ENCODE measurements at places on chromosomes 11 and 22.

GRCh38 chr11:35617687-35618496 lies at the start of gene FJX1:
FJX1 (plus strand) TSS chr11:35618460; CDS start chr11:35618637, 177 bp downstream.
- peak; percentile 23 for DNase-seq

DNA sequence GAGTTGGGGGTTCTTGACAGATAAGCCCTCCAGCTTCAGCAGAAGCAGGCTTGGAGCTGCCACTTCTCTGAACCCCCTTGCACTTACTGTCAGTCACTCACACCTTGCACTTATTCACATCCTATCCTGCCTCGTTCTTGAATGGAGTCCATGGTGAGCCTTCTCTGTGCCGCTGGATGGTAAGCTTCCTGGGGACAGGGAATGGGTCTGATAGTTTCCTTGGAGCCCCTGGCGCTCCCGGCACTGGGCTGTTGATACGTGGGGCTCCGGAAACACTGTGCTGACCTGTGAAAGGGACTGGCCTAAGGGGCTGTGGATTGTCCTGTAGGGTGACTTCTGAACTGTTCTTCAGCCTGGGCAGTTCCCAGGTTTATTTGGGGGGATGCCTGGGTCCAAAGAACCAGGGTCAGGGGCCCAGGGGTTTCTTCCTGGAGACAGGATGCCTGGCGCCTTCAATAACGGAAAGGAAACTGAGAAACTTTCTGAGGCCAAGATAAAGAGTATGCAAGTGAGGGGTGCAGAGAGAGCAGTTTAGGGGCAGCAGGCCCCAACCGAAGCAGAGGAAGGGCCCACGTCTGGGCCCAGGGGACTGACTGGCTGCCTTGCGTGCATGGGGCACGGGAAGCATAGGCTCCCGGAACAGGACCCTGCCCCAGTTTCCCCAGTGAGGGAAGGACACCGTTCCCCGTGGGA lies 709 bp upstream of the ST3GAL4 start:
- no peak for DNase-seq

GRCh38 chr22:32584650-32585049 lies 110.0 kb downstream of the FBXO7 start:
- no peak for DNase-seq

- DNase-seq, result peak; percentile 51
Measured at GRCh38 chr11:126416542-126417090, 61.1 kb downstream of the ST3GAL4 start.

DNA sequence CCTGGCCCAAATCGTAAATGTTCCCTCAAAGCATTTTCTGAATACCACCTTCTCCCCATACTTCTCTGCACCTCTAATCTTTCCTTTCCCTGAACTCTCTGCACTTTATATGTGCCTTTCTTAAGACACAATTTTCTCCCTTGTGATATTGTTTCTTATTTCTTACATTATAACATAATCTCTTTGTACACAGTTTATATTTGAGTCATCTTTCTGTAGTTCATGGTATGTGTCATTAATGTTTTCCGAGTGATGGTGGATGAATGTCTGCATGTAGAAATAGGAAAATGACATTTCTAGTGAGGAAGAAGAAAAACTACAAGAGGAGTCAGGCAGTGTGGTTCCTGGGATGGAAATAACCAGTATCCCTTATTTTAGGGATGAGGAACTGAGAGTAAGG lies 5.5 kb downstream of the ACRV1 start:
- no peak for DNase-seq

GRCh38 chr22:23376256-23376655 lies 195.9 kb downstream of the BCR start:
- no peak for DNase-seq

DNA sequence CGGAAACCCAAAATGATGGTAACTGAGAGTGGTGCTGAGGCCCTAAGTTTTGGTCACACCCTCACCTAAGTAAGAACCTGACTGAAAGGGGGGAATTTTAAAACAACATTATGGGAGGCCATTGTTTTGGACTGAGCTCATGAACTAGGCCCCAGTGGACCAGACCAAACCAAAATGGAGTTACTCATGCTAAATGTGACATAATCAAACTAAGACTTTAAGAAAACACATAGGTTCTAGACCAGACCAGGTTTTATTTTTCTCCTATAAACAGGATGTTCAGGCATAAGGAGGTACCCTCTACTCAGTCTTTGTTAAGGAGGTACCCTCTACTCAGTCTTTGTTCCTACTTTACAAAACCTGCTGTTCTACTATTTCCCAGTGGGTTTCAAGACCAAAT lies 7.4 kb upstream of the EI24 start:
- DNase-seq, result no peak

- DNase-seq, result no peak
Measured at GRCh38 chr11:87961606-87962005, 213.6 kb downstream of the RAB38 start.
